ENCODE measurements at places on chromosomes 12 and 14.

DNA sequence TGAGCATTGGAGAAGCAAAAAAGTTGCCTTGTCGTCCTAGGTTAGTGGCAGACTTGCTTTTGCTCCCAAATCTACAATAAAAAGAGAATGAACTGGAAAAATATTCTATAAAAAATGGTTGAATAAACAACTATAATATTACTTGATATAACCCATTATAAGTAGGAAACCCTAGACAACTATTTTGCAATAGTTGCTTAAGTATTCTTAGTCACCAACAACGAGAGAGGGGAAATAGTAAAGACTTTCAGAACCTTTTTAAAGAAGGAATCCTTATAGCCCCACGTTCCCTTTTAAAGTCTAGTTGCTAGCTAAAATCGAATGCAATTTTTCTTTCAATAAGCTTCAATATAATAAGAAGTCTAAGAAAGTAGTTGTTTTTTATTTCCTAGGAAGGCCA lies 17.5 kb downstream of the AQP6 start:
- no peak for DNase-seq

- DNase-seq: no peak
These were observed 44.3 kb upstream of the KTN1 start for GRCh38 chr14:55535516-55536203.

GRCh38 chr14:65738339-65738738 lies 325.8 kb downstream of the FUT8 start:
- no peak for DNase-seq

GRCh38 chr12:120847392-120847791 lies 56.8 kb downstream of the SPPL3 start:
- DNase-seq: no peak

DNA sequence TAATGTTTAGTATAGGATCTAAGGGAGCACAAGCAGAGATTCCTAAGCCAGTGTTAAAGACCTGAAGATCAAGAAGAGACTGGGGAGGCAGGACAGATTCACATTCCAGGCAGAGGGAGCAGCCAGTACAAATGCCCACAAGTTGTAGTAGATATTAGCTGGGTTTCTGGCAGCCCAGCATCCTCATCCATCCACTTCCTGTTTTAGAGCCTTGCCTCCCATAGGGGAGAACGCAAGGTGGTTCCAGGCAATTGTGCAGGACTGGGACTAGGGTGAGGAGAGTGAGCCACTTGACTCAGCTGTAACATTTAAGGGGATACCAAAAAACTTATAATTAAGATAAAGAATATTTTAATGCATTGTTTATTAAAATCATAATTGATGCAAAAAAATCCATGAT lies 71.3 kb upstream of the PSMA6 start:
- DNase-seq: no peak

DNA sequence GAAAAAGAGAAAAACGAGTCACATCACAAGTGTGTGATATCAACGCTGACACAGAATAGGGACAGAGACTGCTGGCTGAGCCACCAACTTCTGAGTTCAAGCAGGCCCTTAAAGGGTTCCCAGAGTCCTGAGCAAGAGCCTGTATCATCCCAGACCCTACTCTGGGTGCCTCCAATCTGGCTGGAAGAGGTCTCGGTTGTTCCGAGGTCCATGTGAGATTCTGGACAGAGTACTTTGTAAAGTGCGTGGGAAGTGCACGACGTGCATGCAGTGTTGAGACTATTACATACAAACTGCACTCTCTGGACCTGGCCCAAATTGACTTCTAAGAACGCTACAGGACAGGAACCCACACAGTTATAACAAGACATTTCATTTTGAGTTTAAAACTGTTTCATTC lies 40.6 kb downstream of the MOK start:
- no peak for DNase-seq

- DNase-seq: no peak
These were observed 95.2 kb upstream of the HMGA2 start for GRCh38 chr12:65728848-65729793.

- DNase-seq: no peak
These were observed 94.2 kb downstream of the BTG1 start for GRCh38 chr12:92051441-92051840.

DNA sequence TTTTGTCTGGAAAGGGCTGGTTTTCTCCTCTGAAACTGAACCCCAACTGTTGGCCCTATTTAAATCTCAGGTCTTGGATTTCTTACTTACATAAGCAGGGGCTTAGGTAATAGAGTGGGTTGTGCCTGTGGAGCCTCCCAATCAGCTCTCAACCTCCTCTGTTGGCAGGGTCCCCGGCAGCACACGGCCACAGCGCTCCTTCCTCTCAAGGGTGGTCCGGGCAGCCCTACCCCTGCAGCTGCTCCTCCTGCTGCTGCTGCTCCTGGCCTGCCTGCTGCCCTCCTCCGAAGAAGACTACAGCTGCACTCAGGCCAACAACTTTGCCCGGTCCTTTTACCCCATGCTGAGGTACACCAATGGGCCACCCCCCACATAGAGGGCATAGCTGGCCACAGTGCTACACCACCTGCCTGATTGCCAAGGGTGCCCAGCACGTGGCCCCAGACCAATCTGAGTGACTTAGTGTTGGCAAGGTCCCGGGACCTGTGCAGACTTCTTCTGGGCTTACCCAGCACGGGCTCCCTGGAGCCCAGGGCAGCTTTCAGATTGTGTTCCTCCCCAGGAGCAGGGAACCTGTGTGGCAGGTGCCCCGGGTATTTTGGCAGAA lies 68.9 kb downstream of the ESR2 start:
- DNase-seq: no peak

DNA sequence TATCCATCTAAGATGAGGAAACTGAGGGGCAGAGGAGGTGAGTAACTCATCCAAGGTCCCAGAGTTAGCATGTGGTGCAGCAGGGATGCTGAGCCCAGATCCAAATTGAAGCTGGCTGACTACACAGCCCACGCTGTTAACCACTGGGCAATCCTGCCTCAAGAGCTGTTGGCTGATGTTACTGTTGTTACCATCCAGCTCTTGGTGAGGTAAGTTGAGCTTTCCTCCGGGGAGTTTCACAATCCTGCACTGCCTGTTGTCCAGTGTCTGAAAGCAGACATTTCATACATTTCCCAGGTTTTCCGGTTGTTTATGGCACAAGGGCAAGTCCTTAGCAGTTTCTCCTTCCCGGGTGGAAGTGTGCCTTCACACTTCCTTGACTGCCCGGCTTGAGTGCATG lies 14.5 kb downstream of the CYP46A1 start:
- DNase-seq: no peak

Measured in stimulated activated CD8-positive, alpha-beta memory T cell treated with anti-CD3 and anti-CD28 coated beads, Interleukin-7, amount 100 ng/mL, for 48 hours (primary cell).